T-helper 17 cell (primary cell): ENCODE measurements at places on chromosomes 1 and 21.

DNA sequence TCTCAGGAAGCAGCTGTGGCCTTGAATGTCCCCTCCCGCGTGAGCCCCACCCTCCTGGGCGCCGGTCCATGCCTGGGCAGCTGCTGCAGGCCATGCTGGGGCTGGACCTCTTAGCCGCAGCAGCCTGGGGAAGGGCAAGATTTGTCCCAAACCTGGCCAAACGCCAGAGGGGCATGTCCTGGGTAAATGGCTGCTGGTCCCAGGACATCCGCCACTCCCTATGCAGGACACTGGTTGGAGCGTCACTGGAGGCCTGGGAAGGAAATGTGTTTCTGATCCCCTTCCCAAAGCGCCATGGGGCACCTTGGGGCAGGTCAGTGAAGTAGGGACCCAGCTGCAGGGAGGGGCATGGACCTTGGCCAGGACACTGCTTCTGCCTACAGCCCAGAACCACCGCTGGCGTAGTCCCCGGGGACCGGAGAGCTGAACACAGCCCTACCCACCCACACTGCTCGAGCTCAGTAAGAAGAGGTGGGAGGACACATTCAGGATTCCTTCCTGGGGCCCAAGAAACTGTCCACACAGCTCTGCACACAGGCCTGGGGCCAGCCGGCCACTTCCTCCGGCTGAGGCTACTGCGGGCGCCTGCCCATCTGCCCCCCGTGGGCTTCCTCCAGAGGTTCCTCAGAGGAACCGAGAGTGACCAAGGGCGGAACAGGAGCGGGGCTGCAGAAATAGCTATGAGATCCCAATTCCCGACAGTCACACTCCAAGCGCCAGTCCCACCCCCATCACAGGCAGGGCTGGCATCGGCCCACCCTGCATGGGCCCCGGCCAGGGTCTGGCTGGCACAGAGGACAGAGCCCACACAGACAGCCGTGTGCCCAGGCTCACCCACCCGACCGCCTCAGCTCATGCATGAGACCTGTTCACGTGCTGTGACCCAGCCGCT is 10.8 kb upstream of the PLEKHG5 start:
- DNase-seq, result no peak

DNA sequence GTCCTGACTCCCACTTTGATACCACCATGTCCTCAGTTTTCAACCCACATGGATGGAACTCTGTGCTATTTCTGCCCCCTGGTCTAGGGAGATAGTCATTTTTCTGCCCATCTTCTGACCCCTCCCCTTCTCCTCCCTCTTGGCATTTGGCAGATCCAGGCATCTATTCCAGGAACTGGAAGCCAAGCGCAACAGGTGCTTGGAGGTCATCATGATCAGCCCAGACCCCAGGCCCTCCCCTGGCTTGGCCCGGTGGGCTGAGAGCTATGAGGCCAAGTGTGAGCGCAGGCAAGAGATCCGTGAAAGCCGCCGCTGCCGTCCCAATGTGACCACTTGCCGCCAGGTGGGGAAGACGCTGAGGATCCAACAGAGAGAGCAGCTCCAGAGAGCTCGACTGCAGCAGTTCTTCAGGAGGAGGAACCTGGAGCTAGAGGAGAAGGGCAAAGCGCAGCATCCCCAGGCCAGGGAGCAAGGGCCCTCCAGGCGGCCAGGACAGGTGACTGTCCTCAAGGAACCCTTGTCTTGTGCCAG is 4.0 kb downstream of the TRAF3IP3 start:
- DNase-seq, result no peak

DNA sequence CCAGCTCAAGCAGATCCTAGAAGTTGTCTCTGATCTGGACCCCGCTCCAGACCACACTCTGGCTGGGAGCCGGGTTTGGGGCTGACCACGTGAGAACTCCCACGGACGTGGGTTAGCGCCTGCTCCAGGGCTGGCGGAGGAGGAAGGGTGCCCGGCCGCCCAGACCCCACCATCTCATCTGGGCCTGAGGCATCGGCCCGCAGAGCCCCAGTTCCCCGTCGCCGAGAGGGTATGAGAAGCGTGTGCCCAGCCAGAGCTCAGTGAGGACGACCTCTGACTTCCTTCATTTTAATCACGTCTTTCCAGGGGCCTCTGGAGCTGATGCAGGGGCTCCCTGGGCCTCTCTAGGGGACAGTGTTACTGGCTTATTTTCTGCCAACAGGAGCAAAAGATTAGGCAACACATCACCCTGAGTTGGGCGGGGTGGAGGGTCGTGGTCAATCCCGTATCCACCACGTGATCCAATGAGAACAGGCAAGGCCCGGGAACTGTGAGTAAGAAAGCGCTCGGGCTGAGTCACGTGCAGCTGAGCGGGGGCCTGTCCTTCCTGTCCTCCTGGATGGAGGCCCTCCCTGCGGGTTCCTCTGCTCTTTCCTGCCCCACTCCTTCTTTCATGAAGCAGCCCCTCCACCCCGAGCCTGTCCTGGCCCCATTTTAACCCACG is 81.1 kb downstream of the SIK1 start:
- no peak for DNase-seq

DNA sequence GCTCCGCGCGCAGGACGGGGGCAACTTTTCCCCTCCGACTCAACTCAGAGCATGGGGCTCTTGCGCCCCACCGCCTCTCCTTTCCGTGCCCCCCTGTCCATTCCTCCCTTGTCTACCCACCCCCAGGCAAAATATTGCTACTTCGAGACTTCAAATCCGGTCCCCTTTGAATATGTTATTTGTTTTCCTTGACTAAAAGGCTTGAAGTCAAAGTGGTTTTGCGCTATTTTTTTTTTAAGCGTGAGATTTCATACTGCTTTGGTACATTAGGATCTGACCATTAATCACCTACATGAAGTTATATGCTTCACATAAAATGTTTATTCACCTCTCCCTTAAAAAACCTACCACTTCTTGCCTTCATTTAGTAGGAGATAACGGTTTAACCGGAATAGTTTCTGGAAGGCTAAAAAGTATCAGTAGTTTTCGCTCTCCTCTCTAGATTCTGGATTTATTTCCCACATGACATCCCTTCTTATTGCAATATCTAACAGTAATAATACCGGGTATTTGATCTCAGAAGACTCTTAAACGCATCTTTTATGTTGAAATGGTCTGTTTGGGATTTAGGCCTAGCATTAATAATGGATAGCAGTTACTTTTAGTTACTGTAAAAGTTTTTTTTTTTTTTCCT is 1.6 kb downstream of the NFIA start:
- no peak for DNase-seq

- no peak for DNase-seq
Observed at GRCh38 chr21:15006594-15007230, 58.1 kb downstream of the NRIP1 start.

GRCh38 chr21:41593051-41593759 is 85.2 kb upstream of the TMPRSS2 start:
- DNase-seq, result no peak
